Psoas muscle (tissue), 8 donors: ENCODE measurements at places on chromosomes 1 and 21.

DNA sequence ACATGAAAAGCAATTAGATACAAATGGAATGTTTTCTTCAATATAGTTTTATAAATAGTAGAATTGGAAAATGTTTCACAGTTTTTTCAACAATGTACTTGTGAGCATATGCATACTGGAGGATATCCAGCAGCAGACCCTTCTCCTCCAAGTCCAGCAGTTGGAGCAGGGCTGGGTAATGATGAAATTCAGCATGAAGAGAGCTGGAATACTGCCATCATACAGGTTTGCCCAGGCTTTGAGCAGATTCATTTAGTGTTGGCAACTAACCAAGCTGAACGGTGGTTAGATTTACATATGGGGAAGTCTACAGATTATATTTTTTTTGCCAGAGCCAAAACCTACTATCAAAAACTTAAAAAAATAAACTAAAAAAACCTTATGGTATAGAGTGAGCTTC, 38.3 kb downstream of the WDR3 start:
- no peak for DNase-seq

DNA sequence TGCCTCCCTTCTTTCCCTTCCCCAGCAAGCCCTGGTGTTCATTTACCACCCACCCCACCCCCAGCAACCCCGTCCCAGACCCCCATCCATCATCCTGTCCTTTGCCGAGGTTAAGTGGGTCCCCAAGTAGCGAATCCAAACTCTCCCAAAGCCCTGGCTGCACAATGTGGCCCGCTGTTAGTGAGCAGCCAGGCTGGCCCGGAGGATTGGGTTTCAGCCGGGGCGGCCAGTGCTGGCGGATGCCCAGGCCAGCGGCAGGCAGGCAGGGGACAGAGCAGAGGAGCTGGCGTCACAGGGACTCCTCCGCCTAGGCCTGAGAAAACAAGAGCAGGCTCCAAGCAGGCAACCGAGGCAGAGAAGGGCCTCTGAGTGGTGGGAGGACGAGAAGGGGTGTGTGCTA, 61.4 kb downstream of the EPHB2 start:
- DNase-seq, result peak; percentile 80

DNA sequence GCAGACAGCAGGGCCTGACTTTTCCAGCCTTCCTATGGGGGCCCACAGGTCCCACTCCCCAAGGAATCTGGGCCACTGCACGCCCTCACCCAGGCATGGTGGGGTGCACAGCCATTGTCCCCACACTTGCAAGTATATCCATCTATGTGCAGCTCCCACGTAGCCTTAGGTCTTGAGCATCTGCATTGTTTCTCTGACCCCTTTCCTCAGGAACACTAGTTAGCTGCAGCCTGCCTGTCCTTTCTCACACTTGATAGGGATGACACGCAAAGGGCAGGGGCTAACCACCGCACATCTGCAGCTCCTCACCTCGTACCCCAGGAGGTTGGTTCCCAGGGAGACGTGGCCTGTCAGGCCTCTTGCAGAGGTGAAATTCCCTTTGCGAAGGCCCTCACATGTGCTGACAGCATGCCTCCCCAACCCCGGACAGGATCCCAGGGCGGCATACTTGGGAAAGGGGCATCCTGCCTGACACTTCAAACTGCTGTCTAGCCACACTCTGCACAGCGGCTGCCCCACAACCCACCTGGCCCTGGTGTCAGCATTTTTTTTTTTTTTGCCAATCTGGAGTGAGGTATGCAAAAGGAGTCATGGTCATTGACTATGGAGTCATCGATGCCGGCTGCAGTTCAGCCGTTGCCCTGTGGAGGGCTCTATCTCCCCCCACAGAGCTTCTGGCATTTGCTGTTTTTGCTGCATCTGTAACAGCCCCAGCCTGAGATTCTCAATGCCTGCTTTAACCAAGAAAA, 5.0 kb downstream of the JMJD4 start:
- DNase-seq, result no peak

- no peak for DNase-seq
Measured at GRCh38 chr1:113207019-113207418, 134.0 kb downstream of the LRIG2 start.

DNA sequence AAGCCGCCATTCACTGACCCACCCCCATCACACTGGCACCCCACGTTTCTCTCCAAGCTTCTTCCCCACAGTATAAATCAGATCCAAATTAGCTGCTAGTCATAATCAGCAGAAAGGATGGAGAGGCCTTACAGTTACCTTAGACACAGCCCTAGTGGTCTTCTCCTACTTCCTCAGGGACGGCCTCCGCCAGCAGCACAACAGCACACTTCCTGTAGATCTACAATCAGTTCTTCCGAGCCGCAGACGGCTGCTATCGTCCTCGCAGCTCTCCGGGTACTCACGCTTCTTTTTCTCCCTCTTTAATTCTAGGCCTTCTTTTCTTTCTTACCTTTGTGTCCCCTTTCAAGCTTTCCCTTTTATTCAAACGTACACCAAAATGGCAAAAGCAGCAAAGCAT, 313.5 kb downstream of the SMYD3 start:
- DNase-seq, result no peak

GRCh38 chr1:917076-917459, 6.7 kb upstream of the SAMD11 start:
- peak; percentile 36 for DNase-seq

DNA sequence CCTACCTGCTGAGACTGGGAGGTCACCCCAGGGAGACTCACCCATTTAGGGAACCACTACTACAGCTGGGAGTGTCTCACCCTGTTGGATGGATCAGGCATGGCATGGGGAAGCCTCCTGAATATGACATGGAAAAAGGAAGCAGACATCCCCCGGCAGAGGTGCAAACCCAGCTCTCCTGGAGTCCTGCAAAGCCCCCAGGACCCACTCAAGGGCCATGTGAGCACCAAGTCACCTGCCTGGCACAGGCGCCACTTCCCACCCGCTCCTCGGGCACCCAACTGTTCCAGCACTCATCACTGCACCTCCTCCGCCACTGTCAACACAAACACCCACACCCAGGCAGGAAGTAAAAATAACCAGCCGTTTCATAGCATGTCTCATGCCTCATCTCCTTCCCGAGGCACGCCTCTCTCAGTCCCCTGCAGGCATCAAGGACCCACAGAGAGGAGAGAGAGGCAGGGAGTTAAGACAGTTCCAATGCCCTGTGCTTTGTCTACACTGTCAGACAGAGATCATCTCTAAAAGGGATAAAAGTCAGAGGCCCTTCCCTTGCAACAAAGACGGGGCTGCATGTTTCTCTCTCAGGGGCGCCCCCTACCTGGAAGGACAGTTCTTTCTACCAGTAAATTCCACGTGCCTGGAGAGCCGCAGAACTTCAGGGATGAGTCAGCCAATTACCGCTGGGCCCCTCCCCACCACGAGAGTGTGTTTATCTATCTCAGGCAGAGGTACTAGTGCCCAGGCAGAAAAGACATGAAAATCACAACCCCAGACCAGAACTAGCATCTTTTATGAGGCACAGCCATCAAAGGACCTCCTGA, 150.1 kb upstream of the SOD1 start:
- DNase-seq, result no peak

DNA sequence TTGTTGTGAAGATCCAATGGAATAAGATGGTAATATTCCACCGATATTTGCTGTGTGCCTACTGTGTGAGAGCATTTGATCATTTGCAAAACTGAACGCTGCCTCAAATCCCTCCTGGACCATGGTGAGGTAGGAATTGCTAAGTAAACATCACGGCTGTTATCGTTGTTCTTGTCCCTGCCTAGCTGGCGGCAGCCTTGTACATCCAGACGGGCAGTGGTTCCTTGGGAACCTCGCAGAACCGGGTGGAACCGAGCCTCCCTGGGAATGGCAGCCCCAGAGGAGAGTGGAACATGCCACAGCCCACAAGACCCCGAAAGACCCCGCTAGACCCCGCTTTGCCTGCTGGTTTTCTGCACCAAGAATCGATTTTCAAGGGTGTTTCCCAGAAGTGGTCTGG, 60.9 kb downstream of the TAS1R2 start:
- no peak for DNase-seq

GRCh38 chr1:89407360-89407759, 43.5 kb downstream of the GBP6 start:
- DNase-seq, result no peak

DNA sequence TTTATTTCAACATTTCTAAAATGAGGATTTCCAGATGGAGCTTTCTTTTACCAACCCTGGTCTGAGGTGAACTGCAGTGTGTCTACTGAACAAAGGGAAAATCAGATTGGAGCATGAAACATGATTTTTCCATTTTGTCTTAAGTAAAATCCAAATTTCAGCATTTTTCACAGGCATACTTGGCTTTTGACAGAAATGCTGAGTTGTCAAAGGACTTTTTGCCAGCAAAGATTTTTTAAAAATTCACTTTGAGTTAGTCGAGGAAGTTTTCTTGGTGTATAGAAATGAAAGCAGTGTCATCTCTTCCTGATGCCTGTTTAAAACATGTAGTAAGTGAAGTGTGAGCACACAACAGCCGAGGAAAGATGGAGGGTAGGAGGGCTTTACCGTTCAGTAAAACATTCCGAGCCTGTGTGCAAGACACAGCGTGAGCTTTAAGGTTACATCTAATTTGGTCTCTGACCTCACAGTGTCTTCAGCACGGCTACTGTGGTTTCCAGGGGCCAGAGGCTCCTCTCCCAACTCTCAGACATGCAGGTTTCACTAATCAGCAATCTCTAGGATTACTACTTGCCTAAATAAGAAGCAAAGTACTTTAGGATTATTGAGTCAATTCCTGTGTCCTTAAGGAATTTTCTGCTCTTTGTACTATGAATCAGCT, 45.9 kb downstream of the SAMD13 start:
- DNase-seq, result no peak

GRCh38 chr1:225409051-225409450, 18.8 kb downstream of the LBR start:
- DNase-seq, result no peak

- no peak for DNase-seq
Measured at GRCh38 chr1:76840278-76840677, 27.0 kb upstream of the ST6GALNAC5 start.

DNA sequence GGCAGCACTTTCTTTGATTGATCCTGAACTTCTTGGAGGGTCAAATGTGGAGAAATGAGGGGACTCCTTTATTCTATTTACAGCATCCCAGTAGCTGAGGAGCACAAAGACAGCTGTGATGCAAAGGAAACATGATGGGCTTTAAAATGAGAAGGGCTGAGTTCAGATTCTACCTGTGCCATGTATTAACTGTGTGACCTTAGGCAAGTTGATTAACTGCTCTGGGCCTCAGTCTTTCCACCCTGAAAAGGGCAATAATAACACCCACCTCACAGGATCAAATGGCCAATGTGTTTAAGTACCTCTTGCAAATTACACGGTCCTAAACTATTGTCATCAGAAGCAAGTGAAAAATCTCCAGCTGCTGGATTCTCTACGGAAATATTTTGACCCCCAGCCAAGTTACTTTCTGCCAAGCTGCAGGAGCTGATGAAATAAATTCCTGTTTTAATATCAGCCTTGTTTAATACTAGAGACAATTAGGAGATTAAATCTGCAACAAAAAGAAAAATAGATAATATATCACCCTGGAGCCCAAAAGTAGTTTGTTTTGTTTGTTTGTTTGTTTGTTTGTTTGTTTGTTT, 15.7 kb downstream of the TMEM81 start:
- no peak for DNase-seq

DNA sequence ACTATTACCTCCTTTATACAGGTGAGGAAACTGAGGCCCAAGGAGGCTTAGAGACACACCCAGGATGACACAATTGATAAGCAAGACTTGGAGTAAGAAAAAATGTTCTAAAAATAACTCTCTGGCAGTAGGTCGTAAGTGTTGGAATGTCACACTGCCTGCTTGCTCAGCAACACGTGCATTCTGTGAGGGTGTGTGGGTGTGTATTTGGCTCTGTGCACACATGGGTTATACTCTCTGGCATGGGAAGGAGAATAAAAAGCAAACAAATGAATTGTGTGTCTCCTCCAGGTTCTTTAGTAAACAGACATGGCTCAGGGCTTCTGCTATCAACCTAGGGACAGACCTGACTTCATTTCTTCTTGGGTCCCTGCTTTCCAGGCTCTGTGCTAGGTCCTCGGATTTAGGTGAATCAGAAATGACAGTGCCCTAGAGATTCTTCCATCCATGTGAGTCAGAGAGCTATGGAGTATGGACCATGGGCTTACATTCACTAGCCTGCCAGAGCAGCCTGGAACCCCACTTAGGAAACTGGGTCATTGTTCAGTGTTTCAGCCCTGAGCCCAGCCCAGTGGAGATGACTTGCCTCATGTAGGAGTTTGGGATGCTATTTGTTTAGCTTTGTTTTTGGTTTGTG, 72.4 kb downstream of the ELAVL4 start:
- DNase-seq, result no peak

- peak; percentile 80 for DNase-seq
Measured at GRCh38 chr1:227944090-227944930, 3.4 kb downstream of the WNT9A start.

GRCh38 chr1:227903614-227904501, 43.9 kb downstream of the WNT9A start:
- DNase-seq, result peak; percentile 14

GRCh38 chr1:231062500-231063270, 22.6 kb upstream of the FAM89A start:
- no peak for DNase-seq

DNA sequence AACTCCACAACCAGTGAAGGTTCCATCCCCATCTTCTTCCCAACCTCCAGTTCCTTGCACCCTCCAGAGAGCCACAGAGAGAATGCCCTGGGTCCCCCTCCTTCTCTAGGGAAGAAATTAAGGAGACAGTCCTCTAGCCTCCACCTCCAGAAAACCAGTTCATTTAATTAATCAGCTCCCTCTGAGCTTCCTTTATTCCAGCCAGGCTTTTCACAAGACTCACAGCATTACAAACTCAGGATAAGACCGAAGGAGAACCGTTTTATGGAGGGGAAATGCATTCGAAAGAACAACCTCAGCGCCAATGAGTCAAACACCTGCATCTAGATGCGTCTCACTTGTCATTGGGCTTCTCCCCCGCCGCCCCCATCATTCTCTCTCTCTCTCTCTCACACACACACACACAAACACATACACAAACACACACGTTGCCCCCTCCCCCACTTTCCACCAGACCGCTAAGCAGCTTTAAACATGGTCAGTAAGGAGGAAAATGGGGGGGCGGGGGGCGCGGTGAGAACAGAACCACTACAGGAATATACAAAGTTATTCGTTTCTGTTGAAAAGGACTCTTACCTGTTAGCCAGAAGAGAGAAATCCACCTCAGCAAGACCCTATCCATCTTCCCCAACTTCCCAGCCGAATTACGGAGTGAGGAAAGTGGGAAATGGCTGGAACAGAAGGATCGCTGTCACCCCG, 544 bp downstream of the ILDR2 start:
- DNase-seq, result no peak

DNA sequence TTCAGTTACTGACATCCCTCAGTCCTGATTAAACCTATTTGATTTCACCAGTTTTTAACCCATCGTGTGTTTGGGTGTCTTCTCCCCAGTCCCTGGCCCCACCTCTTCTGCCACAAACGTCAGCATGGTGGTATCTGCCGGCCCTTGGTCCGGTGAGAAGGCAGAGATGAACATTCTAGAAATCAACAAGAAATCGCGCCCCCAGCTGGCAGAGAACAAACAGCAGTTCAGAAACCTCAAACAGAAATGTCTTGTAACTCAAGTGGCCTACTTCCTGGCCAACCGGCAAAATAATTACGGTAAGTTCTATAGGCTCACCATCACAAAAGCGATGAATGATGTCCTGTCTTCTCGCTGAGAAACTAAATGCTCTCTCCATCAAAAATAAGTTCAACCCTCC, 28.7 kb downstream of the NBPF3 start:
- no peak for DNase-seq

- no peak for DNase-seq
Measured at GRCh38 chr1:46203738-46204405, 738 bp downstream of the LURAP1 start.
